Activated naive CD4-positive, alpha-beta T cell (primary cell): ENCODE measurements at places on chromosomes 11 and 22.

DNA sequence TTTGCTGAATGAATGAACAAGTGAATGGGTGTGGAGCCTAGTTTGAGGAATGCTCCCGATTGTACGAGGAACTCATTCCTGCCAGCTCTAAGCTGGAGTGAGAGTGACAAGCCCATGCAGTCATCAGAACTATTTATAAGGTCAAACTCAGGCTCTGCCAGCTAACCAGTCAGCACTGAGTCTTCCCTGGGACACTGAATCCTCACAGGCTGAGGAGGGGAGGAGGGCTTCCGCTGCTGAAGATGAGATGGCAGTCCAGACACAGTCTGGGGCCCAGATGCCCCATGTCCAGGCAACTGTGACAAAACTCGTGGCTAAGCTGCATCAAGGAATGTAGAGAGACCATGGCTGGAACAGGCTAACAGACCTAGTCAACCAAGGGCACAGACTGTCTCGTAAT lies 4.0 kb downstream of the LRP4 start:
- no peak for DNase-seq

DNA sequence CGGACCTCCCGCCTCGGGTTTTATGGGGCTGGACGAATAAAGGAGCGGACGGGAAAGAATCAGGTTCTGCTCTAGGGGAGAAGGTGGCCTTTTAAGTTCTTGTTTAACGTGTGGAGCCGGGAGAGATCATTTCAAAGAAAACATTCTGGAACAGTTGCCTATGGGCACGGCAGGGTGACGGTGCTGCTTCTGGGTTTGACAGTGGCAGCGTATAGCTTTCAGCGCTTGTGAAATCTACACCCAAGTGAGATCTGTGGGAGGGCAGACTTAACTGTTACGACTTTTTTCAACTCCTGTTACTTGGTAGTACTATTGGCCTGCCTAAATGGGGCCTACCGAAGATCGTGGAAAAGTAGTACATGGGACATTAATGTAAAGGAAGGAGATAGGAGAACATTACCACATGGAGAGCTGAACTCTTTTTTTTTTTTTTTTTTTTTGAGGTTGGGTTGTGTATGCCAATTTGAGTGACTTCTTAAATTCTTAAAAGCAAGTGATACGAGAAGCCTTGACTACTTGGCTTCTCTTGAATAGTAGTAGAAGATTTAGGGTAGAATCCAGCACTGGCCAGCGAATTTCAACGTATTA lies 743 bp downstream of the USP47 start:
- no peak for DNase-seq

DNA sequence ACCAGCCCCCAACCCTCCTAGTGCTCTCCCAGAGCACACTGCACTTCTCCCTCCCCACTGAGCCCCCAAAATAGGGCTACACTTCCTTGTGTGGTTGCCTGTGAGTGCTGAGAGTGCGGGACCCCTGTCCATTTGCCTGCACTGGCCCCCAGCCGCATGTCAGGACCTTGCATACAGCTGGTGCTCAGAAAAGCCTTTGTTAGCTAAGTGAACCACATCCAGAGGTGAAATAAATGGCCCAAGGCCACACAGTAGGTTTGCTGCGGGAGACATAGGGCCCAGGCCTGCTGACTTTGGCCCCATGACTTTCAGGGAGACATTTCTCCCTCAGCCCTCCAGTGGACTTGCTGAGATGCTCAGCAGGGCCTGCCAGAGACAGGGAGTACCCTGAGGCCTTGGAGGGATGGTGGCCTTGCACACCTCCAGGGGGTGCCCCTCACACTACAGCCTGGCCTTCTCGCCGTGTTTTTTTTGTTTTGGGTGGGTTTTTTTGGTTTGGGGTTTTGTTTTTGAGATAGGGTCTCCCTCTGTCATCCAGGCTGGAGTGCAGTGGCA lies 10.2 kb downstream of the SSTR3 start:
- DNase-seq = no peak

- no peak for DNase-seq
Measured at GRCh38 chr11:44673688-44674087, 53.1 kb upstream of the TSPAN18 start.

- DNase-seq = peak; percentile 47
Measured at GRCh38 chr22:17171153-17172028, 12.3 kb upstream of the HDHD5 start.

GRCh38 chr11:9665749-9666148 lies 1.9 kb downstream of the SWAP70 start:
- DNase-seq = no peak

GRCh38 chr11:121650351-121651256 lies 197.8 kb upstream of the SORL1-AS1 start:
- no peak for DNase-seq

DNA sequence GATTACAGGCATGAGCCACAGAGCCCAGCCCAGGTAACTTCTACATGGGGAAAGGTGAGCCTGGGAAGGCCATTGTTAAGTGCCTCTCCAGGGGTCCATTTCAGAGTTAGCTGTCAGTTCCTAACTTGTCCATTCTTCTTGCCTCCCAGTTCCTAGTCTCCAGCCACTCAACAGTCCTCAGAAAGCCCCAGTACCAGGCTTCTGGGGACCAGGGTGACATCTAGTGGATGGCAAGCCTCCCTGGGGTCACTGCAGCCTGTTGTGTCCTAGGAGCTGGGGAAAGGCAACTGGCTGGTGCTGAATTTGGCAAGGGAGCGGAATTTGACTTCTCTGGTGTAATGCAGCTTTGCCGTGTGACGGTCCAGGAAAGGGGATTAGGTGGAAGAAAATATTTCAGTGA lies 2.1 kb downstream of the LGALS12 start:
- no peak for DNase-seq
